Activated CD8-positive, alpha-beta T cell treated with anti-CD3 and anti-CD28 coated beads for 36 hours (primary cell): ENCODE measurements at places on chromosomes 3 and 15.

GRCh38 chr15:30919877-30920550 lies 16.3 kb downstream of the FAN1 start:
- DNase-seq, result no peak

GRCh38 chr3:123568034-123568433 lies 16.8 kb downstream of the HACD2 start:
- DNase-seq, result no peak

GRCh38 chr3:127212711-127213110 lies 19.8 kb downstream of the PRR23E start:
- no peak for DNase-seq

- DNase-seq, result no peak
These were observed 33.5 kb upstream of the PTPN23 start for GRCh38 chr3:47347217-47347801.

- no peak for DNase-seq
These were observed 85.3 kb upstream of the UBE2E2 start for GRCh38 chr3:23117856-23118255.

- no peak for DNase-seq
These were observed 293.0 kb downstream of the UBE2E2 start for GRCh38 chr3:23496165-23496564.

GRCh38 chr3:176581589-176581988 lies 615.7 kb downstream of the TBL1XR1 start:
- DNase-seq, result no peak

DNA sequence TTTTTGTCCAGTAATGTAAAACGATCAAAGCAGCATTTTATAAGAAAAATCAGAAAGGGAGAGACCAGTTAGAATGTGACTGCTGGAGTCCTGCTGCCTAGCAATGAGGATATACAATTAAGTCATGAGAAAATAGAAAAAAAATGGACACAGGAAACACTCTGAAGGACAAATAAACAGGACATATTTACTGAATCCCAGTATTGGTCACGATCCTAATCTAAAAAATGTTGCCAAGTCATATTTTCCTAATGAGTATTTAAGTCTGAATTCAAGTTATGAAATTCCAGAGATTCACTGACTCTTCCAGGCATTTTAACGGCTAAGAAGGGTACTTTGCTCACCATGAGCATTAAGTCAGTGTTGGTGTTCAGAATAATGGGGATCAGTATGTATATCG lies 154.3 kb upstream of the CCDC54 start:
- DNase-seq, result no peak

- DNase-seq, result no peak
These were observed 533.5 kb upstream of the TBL1XR1 start for GRCh38 chr3:177730814-177731213.

DNA sequence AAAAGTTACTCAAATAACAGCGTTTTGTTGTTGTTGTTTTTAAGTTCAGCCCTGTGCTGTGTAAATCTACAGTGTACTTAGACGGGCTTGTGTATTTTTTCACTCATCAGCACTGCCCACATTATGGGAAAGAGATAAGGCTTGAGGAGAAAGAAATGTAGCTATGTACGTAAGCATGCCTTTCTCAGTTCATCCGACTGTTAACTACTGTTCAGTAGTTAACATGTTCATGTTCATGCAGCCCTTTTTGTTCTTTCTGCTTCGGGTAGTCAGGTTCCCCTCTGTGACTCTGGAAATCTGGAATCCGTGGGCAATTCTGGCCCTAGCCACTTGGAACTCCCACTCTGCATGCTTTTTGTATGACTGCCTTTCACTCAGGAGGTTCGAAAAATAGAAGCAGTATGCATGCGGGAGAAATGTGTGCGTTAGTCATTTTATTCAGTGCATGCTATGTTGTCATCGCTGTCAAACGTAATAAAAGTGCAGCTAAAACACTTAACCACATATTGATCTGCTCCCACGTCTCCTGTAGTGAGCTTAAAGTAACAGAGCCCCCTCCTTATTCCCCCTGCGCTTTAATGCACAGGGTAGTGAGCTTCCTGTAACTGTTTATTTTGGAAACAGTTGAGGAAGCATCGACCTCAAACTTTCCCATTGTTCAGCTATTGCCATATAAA lies 283.1 kb upstream of the NR2F2 start:
- DNase-seq, result no peak

GRCh38 chr15:42890161-42890913 lies 30.2 kb downstream of the TTBK2 start:
- no peak for DNase-seq

GRCh38 chr3:150410311-150411105 lies 2.4 kb downstream of the TSC22D2 start:
- DNase-seq, result peak; percentile 62

- DNase-seq, result no peak
These were observed 168.2 kb upstream of the KCNMB2 start for GRCh38 chr3:178367817-178368617.

- no peak for DNase-seq
These were observed 128.5 kb downstream of the C3orf70 start for GRCh38 chr3:185024406-185024805.

DNA sequence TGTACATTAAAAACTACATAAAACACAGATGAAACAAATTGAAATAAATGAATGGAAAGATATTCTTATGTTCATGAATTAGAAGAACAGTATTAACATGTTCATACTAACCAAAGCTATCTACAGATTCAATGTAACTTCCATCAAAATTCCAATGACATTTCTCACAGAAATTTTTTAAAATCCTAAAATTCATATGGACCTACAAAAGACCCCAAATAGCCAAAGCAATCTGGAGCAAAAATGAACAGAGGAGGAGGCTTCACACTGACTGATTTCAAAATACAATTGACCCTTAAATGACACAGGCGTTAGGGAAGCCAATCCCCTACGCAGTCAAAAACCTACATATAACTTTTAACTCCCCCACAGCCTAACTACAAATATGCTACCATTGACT lies 39.4 kb downstream of the KPNA1 start:
- no peak for DNase-seq

DNA sequence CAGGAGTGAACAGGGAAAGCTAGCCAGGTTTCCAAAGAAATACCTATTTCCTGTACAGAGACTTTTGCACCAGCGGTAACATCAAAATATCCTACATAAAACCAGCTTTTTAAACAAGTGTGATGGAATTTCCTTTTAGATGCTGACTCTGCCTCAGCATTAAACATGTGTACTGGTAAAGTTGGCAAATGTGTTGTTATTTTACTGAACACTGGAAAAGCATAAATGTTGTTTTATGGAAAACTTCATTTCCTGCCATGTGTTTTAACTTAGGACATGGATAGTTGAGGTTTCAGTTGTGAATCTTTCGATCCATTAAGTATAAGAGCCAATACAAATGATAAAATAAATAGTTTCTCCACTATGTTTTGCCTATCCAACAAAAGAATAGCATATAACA lies 15.7 kb downstream of the OXNAD1 start:
- no peak for DNase-seq

GRCh38 chr3:42473083-42473932 lies 29.1 kb upstream of the VIPR1 start:
- no peak for DNase-seq
